ENCODE measurements at places on chromosomes 5 and 9.

GRCh38 chr9:22921742-22922141, 475.1 kb downstream of the DMRTA1 start:
- DNase-seq: no peak

DNA sequence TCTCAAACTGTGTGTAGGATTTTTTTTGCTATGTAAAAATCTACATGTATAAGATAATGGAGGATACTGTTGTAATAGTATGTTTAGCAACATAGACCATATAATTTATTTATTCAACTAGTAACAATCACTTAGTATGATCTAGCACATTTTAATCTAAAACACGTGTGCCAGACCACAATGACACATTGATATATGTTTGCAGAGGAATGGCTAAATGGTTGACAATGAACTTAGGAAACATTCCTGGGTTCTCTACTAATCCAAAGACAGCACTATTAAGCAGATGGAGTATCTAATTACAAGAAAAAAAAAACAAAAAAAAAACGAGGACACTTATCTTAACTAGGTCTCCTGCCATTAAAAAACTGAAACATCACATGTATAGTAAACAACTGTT, 261.7 kb upstream of the PAPPA start:
- peak; percentile 56 for DNase-seq

- no peak for DNase-seq
These were observed 107.2 kb downstream of the DRD1 start for GRCh38 chr5:175336781-175337180.

GRCh38 chr9:436482-436881, 221.8 kb downstream of the DOCK8 start:
- no peak for DNase-seq

GRCh38 chr5:148205044-148205806, 2.4 kb downstream of the SPINK6 start:
- no peak for DNase-seq

- DNase-seq: no peak
These were observed 83.4 kb downstream of the CPLANE1 start for GRCh38 chr5:37165761-37166160.

DNA sequence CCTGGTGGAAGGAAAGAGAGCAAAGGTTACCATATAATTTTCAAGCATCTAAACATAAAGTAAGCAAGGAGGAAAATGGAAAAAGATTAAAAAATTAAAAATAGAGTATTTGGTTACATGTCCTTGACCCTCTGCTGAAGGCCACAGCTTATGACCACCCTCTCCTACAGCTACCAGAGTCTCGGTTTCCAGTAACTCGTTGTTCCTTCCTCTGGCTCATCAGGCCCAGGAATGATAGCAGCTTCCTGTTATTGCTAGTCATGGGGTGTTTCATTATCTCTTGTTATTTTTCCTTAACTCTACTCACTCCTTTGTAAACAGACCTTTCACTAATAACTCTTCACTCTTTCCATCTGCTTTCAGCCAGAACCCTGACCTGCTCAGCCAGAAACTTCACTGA, 102.2 kb downstream of the YTHDC2 start:
- peak; percentile 21 for DNase-seq
